ENCODE measurements at places on chromosomes 7 and 10.

- DNase-seq = no peak
Observed at GRCh38 chr10:63673246-63673645, 152.0 kb downstream of the REEP3 start.

- peak; percentile 73 for DNase-seq
Observed at GRCh38 chr10:122128357-122128756, 139.4 kb downstream of the TACC2 start.

- DNase-seq = no peak
Observed at GRCh38 chr10:104267721-104268404, 1.1 kb upstream of the GSTO2 start.

- DNase-seq = no peak
Observed at GRCh38 chr7:131072505-131073091, 255.1 kb upstream of the MKLN1 start.

GRCh38 chr10:22959292-22959691 lies 31.4 kb downstream of the ARMC3 start:
- no peak for DNase-seq

- DNase-seq = no peak
Observed at GRCh38 chr7:70655694-70656093, 476.2 kb upstream of the GALNT17 start.

- DNase-seq = no peak
Observed at GRCh38 chr10:20029523-20029922, 213.3 kb downstream of the PLXDC2 start.

GRCh38 chr10:1488970-1489548 lies 248.3 kb downstream of the ADARB2 start:
- DNase-seq = no peak

DNA sequence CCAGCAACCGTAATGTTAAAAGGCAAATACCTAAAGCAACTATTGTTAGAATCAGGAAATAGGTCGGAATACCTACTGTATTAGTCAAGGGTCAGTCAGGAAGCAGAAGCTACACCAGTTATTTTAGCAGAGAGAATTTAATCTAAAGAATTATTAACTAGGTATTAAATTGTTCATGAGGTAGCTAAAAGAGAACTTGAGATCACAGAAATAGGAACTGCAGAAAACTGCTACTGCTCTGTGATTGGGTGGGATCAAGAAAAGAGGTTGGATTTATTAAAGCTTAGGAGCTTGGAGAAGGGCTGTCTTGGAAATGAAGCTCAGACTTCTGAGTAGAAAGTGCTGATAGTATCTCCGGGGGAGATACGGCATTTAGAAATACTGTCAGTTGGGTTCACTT lies 20.0 kb upstream of the ZNF438 start:
- no peak for DNase-seq

GRCh38 chr7:28455486-28455885 lies 43.2 kb downstream of the CREB5 start:
- DNase-seq = no peak

- no peak for DNase-seq
Observed at GRCh38 chr10:62856021-62856420, 39.9 kb upstream of the EGR2 start.

DNA sequence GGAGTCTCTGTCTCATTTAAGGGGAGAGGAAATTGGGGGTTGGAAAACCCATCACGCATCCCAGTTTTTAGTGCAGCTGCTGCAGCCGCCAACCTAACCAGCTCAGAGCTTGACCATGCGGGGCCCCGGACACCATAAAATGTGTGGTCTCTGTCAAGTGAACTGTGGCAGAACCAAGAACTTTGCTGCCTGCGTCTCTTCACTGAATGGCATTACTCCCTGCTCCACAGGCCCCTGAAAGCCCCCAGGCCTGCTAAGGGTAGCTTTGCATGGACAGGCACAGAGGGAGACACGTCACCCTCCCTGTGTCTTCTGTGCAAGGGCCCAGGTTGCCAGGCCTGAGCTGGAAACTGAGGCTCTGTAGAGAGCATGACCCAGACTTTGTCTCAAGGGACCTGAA lies 144.6 kb upstream of the GPR26 start:
- no peak for DNase-seq

- DNase-seq = peak; percentile 78
Observed at GRCh38 chr10:75770626-75771081, 339.2 kb downstream of the LRMDA start.

- no peak for DNase-seq
Observed at GRCh38 chr7:41882256-41882655, 179.4 kb upstream of the INHBA start.

DNA sequence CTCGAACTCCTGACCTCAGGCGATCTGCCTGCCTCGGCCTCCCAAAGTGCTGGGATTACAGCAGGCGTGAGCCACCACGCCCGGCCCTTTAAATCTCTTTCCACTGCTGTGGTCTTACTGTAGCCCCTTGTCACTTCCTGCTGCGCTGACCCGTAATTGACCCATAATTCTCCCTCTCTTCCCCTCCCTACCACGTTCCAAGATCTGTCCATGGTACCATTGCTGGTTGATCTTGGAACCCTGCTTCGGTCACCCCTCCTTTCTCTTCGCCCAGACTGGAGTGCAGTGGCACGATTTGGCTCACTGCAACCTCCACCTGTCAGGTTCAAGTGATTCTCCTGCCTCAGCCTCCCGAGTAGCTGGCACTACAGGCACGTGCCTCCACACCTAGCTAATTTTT lies 6.5 kb downstream of the POR start:
- DNase-seq = no peak

DNA sequence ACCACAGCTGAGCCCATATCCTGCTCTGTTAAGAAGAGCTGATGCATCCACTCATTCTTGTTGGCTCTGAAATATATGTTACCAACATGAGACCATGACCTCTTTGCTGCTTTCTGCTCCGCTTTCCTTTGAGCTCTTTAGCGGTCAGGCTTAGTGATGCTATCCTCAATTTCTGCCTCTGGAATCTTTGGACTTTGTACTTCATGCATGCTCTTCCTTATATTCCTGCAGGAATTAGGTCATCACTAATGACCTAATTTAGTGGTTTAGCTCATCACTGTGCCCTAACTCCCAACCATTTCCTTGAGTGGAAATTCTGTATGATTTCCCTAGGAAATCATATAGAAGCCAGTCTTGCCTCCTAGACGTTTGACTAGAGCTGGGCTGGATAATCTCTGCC lies 119.5 kb downstream of the AOAH start:
- no peak for DNase-seq

GRCh38 chr7:139127648-139128047 lies 18.1 kb upstream of the ZC3HAV1 start:
- no peak for DNase-seq

- DNase-seq = no peak
Observed at GRCh38 chr10:132389433-132390169, 7.4 kb upstream of the PWWP2B start.

- DNase-seq = no peak
Observed at GRCh38 chr7:135833642-135834041, 85.0 kb upstream of the FAM180A start.

GRCh38 chr7:40541336-40541735 lies 406.5 kb downstream of the SUGCT start:
- DNase-seq = peak; percentile 28

- DNase-seq = no peak
Observed at GRCh38 chr7:130293521-130293920, 560 bp downstream of the CPA4 start.

DNA sequence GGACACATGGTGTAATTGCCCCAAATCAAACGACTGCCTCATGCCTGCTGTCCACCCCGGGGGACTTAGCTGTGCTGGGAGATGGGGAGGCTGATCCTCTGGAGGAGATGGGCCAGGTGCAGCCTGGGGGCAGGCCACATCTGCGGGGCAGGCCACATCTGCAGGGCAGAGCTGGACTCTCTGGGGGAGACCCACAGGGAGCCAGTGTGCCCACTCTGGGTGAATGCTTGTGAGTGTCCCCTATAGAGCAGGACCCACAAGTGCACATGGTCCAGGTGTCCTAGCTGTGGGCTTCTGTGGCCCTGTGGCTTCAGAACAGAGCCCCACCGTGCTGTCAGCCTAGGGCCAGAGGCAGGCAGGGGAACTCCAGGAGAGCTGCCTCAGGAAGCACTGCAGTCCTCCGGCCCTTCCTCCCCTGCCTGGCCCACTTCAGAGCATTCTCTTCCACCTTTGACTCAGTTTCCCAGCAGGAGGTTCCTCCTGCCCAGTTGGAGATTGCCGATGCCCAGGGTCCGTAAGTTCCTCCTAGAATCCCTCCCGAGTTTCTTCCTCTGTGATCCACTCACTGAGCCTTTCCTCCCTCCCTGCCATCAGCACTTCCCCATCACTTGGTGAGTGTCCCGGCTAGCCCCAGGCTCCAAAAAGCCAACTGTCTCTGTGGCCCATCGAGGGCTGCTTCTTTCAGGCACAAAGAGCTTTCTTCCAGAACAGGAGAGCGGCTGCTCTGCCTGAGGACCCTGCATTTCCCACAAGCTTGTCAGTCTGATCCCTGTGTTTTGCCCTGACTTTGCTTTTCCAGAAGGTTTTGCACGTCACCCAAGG lies 50.3 kb downstream of the ADCYAP1R1 start:
- DNase-seq = no peak

GRCh38 chr10:28719789-28720436 lies 42.6 kb downstream of the BAMBI start:
- DNase-seq = no peak

DNA sequence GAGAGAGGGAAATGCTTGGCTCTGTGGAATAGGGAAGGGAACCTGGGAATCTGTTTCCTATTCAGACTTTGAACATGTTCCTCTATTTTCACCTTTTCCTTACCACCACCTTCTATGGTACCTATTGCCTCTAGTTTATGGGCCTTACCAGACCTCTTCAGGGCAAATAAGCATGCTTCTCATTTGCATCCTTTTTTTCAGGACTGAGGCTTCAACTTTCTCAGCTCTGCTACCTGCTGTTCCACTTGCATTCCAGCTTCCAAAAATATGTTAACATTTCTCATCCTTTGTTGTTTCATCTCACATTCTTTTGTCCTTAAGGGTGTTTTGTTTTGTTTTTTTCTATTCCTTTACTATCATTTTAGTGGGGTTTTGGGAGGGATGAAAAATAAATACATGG lies 77.9 kb upstream of the MXI1 start:
- no peak for DNase-seq

DNA sequence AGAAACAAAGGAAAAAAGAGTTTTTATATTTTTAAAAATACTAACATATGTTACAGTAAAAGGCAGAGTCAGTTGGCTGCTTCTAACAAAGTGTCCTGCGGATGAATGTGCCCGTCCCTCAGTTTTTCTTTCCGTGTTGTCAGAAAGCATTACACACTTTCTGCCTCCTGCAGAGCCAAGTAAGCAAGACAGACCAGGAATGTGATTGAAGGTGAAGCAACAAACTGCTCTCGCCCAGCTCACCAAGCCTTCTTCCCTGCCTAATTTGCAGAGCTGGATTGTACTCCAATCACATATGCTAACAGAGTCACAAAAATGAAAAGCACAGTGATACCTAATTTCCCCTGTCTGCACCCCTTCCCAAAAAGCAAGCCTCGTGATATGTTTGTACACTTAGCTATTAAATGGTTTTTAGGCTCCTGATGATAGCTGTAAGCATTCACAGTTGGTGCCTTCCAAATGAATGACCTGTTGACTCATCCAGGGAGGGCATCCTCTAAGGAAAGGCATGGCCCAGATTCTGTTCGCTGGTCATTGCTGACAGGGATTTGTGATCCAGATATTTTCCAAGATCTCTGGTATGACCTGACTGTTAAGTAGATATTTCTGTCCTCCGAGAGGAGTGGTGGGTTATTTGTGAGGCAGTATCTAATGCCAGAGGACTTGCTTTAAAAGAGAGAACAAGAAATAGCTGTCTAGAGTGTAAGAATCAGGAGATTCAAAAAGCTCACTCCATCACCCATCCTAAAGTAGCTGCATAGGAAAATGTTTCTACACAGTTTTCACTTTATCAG lies 187.3 kb upstream of the PLXDC2 start:
- peak; percentile 16 for DNase-seq

DNA sequence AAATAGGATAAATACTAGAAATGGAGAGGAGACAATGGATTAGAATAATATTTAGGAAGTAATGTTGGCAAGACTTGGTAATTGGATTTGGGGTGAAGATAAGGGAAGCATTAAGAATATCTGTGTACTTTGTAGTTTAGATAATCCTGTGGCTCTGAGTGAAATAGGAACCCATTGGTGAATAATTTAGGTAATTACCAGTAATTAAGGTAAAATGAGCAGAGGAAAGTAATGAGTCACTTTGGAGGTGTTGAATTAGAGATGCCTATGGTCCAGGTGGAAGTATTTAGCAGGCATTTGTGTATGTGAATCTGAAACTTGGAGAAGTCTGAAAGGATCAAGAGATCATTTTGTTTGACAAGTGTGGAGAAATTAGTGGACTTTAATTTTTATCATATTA lies 5.7 kb downstream of the C1GALT1 start:
- no peak for DNase-seq

DNA sequence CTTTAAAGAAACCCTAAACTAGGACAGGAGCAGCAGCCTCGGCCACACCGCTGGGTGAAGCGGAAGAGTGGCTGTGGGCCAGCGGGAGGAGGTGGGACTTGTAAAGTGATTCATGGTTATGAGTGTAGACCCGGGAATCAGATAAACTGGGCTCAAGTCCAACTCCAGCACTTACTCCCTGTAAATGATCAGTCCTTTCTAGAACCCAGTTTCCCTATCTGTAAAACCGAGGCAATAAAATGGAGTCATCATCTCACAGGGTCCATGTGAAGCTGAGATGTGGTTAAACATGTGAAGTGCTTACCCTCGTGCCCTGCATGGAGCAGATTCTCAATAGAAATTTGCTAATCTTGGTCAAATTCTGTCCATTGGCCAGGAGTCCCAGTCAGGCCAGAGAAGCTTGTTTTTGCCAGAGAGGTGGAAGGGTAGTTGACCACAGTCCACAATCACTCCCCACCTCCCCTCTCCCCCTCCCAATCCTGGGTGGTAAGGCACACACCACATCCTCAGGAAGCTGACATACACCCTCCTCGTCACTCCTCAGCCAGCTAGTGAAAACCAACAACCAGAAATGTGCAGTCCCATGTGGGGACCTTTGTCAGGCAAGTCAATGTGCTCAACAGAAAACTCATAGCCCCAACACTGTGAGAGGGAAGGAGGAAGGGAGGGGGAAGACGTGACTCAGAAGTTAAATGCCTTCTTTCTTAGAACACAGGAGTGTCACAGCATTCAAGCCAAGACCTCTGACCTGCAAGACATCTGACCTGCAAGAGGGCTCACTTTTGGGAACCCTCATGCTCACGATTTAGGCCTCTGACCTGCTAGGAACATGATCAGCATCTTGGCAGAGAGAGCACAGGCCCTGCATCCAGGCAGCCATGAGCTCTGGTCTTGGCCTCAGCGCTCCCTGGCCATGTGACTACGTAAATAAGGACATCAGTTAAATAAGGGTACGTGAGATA lies 145.1 kb downstream of the PLXNA4 start:
- peak; percentile 95 for DNase-seq

GRCh38 chr7:95957510-95957909 lies 185.2 kb downstream of the DYNC1I1 start:
- no peak for DNase-seq

DNA sequence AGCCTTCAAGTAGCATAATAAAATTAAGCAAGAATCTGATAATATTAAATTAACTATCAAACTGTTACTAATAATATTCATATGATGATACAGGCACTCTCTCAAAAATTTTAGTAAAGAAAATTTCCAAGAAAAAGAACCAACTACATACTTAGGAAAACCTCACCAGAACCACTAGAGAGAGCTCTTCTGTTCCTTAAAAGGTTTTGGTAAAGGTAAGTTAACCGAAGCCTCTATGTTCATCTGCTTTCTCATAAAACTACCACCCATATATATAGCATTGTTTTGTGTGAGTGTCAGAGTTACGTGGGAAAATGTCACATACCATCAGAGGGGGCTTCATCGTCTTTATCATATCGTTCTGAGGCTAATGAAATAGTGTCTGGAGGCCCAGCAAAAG lies 20.7 kb downstream of the SKAP2 start:
- no peak for DNase-seq
